DMS153 (cell line): ENCODE measurements at places on chromosomes 3 and 15.
A peak's percentile ranks its signal among the peaks of the same experiment; 100 is the strongest.

DNA sequence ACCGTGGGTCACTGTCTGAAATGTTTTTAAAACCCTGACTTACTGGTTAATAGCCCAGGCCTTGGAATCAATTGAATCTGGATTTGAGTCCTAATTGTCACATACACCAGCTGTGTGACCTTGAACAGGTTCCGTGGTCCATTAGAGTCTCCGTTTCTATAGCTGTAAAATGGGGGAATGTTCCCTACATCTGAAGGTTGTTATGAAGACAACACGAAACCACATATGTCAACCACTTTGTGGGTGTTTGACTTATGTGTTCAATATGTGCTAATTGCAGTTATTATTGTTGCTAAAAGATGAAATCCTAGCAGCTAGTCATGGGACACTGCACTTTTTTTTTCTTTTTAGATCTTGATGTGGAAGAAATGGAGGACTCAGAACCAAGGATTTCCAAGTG is 35.3 kb downstream of the ZBTB38 start:
- DNase-seq, result no peak

DNA sequence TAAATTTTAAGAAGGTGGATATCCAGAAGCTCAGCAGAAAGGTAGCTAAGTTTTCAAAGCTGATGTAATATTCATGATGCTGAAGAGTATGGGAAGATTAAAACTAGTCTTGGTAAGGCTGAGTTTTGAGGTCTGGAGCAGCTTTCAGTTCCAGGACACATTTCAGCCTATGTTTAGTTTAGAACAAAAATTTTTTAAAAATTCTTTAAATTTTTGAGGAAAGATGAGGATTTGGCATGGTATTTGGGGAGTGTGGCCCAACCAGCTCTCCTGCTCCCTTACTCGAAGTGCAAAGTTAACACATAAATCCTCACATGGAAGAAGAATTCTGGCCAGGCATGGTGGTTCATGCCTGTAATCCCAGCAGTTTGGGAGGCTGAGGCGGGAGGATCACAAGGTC is 1039.1 kb downstream of the NAALADL2 start:
- no peak for DNase-seq

DNA sequence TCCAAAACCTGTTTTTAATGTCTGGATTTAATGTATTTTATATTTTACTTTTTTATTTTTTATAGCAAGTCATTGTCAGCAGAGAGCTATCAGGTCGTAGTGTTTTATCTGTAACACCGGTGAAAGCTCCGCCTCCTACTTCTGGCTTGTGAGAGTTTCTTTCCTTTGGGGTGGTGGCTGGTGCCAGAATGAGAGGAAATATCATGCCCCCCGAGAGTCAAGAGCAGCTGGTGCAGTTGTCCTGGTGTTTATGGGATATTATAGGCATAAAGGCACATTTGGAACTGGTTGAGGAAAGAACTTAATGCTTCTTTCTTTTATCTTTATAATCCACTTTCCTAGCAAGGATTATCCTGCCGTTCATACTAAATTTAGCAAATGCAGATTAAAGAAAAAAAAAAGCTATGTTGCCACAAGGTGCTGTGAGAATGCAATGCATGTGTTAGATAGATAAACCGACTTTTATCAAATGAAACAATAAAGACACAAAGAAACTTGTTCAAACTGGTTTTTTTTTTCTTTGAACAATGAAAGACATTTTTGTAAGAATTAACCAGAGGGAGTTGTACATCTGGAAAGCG is 260.1 kb upstream of the PLSCR5 start:
- DNase-seq, result no peak

DNA sequence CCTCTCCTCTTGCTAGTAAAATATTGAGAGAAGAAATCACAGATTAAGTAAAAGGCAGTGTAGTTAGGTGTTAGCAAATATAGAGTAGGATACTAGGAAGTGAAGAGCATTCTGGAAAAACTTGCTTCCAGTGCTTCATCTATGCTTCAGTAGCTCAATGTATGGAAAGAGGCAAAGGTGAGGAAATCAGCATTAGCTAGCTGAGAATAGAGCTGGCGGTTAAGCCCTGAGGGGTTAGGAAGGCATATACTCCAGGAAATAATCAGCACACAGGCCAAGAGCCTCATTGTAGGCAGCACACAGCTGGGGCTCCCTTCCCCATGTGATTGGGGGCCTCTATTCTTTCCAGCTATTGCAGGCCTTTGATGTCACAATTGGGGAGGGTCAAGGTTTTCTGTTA is 13.8 kb downstream of the RCCD1 start:
- no peak for DNase-seq

- peak; percentile 52 for DNase-seq
Observed at GRCh38 chr3:149575961-149576564, 81.8 kb downstream of the WWTR1 start.

- no peak for DNase-seq
Observed at GRCh38 chr15:93278006-93278405, 189.0 kb upstream of the RGMA start.

GRCh38 chr3:188559856-188560255 is 405.9 kb downstream of the LPP start:
- DNase-seq, result no peak

DNA sequence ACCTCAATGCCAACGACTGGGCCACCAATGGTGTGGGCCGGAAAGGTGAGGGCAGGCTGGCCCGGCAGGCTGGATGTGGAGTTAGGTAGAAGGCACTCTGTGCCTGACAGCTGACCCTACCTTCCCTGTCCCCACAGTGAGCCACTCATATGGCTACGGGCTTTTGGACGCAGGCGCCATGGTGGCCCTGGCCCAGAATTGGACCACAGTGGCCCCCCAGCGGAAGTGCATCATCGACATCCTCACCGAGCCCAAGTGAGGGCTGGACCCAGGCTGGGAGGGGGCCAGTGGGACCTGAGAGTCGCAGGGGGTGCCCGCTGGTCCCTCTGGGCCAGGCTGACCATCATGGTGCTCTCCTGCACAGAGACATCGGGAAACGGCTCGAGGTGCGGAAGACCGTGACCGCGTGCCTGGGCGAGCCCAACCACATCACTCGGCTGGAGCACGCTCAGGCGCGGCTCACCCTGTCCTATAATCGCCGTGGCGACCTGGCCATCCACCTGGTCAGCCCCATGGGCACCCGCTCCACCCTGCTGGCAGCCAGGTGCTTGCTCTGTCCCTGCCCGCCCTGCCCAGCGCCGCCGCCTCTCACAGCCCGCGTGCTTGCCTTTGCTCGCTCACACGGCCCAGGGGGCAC is 4.5 kb upstream of the FES start:
- no peak for DNase-seq

- DNase-seq, result no peak
Observed at GRCh38 chr3:41075975-41076374, 123.3 kb upstream of the CTNNB1 start.

- no peak for DNase-seq
Observed at GRCh38 chr3:70315021-70315420, 2.6 kb upstream of the MDFIC2 start.
